ENCODE measurements at places on chromosomes 16 and 17.

- DNase-seq = peak; percentile 82
Measured at GRCh38 chr16:30409125-30410060, 2.0 kb downstream of the ZNF771 start.

GRCh38 chr17:46787478-46787877 lies 31.0 kb downstream of the WNT3 start:
- no peak for DNase-seq

DNA sequence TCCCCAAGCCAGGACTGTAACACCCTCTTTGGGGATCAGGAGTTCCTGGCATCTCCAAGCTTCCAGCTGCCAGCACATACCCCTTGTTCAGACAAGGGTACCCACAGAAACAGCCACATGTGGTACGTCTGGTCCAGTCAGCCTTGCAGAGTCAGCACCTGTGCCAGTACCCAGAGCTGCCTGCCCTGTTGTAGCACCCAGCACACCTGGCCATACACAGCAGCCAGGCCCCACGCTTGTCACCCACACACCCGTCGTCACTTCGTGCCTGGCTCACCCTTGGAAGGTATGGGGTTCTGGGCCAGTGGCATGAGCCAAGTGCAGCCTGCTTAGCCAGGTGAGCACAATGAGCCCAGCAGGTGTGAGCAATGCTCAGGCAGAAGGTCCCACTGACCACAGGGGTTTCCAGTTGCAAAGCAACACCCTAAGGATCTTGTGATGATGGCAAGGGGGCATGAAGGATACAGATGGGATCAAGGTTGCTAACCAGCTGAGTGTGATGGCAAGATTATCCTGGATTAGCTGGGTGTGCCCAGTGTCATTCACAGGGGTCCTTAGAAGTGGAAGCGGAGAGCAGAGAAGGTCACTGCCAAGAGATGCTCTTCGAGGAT lies 202.3 kb downstream of the CPPED1 start:
- no peak for DNase-seq

DNA sequence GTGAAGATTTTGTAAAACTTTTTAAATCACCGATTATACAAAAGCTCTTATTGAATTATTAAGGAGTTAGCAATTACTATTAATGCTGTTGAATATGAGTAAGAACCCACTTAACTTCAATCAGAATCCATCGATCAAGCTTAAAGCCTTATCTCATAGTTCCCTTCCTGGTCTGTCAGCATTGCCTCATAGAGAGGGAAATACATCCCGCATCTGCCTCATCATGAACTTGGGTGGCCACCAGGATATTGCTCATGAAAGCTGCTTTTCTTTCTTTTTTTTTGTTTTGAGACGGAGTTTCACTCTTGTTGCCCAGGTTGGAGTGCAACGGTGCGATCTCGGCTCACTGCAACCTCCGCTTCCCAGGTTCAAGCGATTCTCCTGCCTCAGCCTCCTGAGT lies 66.7 kb downstream of the PIGL start:
- peak; percentile 77 for DNase-seq

- peak; percentile 90 for DNase-seq
Measured at GRCh38 chr17:28335959-28336871, 654 bp downstream of the TNFAIP1 start.

DNA sequence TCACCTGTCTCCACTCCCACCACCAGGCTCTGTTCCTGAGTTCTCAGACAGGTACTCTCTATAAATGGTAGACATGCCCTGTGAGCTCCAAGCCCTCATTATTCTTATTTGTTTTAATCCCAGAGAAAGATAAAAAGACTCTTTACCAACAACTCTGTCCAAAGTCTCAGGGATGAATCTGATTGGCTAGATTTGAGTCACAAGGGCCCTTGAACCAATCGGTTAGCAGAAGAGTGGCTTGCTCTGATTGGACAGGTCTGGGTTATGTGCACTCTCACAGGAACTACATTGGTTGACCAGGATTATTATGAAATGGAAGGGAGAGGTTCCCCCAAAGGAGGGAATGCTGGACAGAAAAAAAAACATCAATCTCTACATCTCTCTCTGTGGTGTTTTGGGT lies 7.5 kb downstream of the COTL1 start:
- no peak for DNase-seq

- peak; percentile 20 for DNase-seq
Measured at GRCh38 chr17:64992325-64992802, 64.2 kb downstream of the GNA13 start.

DNA sequence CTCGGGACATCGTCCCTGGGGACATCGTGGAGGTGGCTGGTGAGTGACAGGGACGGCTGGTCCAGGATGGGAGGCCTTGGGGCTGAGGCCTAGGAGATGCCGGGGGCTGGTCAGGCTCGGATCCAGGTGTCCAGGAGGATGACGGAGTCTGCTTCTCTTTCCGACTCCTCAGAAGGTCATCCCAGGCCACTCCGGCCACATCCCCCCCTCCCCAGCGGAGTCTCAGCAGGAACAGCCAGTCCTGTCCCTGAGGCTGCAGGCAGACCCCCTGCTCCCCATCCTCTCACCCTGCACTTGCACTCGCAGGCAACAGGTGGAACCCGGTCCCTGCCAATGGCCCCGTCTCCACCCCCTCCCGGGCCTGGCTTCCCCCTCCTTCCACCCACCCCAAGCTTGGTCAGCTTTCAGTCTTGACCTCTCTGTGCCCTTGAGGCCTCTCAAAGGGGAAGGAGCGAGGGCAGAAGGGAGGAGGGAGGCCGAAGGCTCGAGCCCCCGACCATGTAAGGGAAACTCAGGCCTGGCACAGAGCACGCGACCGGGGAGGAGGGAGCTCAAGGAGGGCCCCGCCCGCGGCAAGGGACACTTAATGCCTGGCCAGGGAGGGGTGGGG lies 4.4 kb downstream of the ATP2A1 start:
- no peak for DNase-seq

GRCh38 chr17:48152289-48152688 lies 44.7 kb downstream of the SNX11 start:
- DNase-seq = no peak

GRCh38 chr17:61617330-61617729 lies 26.3 kb upstream of the NACA2 start:
- DNase-seq = no peak

- DNase-seq = peak; percentile 16
Measured at GRCh38 chr17:68646626-68647526, 45.7 kb upstream of the FAM20A start.

- no peak for DNase-seq
Measured at GRCh38 chr17:40558300-40558889, 6.9 kb downstream of the CCR7 start.

GRCh38 chr17:51120357-51120738 lies 320 bp downstream of the SPAG9 start:
- DNase-seq = no peak

- DNase-seq = no peak
Measured at GRCh38 chr16:24358117-24358516, 102.0 kb downstream of the CACNG3 start.

- peak; percentile 48 for DNase-seq
Measured at GRCh38 chr17:6713130-6713917, at the start of gene SLC13A5. Gene SLC13A5 (minus strand): TSS chr17:6713369. CDS start chr17:6713333, 36 bp downstream.

DNA sequence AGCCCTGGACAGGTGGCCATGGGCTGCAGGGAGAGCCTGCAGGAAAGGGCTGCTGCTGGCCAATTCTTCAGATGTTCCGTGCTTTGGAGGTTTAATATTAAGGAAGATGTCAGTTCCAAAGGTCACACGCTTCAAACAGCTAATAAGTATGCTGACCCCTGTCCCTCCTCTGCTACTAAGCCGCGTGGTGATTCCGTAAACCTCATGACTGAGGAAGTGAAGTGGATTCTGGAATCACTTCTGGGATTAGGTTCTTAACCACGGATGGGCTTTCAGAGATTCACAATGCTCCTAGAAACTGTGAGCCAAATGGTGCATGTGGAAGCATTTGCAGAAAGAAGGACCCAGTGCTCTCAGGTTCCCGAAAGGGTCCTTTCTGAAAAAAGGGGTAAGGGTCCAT lies 28.5 kb upstream of the ERN1 start:
- DNase-seq = no peak

GRCh38 chr16:630815-631405 lies at the start of gene WFIKKN1:
Gene WFIKKN1 (plus strand): TSS chr16:630985. CDS start chr16:631254, 269 bp downstream.
- DNase-seq = no peak

- DNase-seq = no peak
Measured at GRCh38 chr16:86200722-86201121, 301.8 kb downstream of the IRF8 start.

- DNase-seq = peak; percentile 98
Measured at GRCh38 chr17:45371414-45372324, 54.8 kb upstream of the MAP3K14 start.

GRCh38 chr16:84323606-84324005 lies 28.9 kb downstream of the WFDC1 start:
- no peak for DNase-seq

DNA sequence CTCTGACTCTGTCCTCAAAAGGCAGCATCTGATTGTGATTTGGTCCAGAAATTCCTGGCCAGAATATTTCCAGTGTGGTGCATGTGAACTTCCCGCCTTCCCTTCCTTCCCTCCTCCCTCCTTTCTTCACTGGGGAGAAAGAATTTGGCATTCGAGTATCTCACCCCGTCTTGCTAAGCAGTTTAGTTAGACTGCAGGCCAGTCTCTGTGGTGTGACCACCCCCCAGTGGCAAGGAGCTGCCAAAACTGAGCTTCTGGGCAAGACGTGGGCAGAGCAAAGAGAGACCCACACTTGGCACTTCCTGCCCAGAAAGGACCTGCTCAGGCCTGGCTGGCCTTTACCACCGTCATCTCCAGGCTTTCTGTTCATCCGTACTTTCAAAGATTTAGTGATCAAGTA lies 36.4 kb downstream of the SNX20 start:
- DNase-seq = peak; percentile 35

DNA sequence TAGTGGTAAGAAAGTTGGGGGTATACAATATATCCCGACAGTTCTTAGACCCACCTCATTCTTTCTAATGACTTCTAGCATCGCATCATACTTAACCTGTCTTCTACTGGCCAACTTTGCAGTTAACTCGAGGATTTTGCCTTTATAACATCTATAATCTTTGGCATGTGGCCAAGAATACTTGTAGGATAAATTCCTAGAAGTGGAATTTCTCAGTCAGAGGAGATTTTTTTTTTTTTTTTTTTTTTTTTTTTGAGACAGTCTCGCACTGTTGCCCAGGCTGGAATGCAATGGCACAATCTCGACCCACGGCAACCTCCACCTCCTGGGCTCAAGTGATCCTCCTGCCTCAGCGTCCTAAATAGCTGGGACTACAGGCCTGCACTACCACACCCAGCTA lies 253.5 kb downstream of the MRTFB start:
- peak; percentile 83 for DNase-seq

DNA sequence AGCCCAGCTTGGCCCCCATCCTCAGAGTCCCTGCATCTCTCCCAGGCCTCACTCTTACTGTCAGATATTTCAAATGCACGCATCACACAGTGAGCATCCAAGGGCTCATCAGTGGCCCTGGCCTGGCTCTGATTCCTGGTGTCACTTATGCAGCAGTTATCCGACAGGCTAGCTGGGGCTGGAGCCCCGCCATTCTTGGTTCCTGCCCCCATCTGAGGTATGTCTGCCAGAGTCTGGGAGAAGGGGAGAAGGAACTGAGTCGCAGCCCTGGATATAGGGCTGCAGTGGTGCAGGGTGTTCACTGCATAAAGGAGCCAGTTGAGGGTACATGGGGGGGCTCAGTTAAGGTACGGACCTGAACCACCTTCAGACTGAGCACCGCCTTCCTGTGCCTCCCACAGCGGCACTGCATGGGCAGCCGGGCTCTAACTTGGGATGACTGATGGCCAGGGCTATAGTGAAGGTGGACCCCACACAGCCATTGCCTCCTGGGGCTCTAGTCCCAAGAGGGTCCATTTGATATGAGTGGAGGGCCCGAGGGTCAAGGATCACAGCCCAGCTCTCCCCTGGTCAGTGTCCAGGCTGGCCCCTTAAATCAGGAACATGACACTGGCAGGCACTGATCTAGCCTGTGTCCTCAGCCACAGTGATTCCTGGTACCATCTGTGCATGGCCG lies 1.8 kb upstream of the RASD1 start:
- no peak for DNase-seq

DNA sequence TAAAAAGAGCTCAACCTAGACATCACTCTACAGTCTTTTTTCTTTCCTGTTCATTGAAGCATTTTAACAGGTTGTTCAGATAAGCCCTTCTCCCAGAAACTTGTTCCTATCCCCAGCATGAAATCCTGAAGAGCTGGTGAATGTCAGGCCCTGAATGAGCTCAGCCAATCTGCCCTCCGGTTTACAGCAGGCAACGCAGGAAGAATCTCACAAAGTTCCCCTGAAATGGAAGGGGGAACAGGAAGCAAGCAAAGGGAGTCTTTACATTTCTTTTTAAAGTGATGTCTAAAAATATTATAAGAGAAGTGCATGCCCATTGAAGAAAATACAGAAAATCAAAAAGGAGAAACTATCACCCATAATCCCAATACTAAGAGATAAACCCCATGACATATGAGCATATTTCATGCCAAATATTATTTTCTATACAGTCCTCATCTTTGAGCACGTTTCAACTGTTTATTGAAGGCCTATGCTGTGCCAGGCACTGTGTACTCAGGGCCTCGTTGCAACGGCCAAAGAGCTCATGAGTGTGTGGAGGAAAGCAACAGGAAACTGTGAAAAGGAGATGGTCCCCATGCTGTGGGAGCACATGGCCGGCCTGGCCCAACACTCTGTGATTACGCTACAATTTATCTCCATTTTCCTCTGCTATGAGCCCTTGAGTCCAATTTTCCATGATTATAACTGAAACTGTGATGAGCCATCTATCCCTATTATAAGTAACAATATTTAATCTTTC lies 5.7 kb downstream of the TK2 start:
- DNase-seq = no peak

GRCh38 chr16:17370731-17371285 lies 100.0 kb downstream of the XYLT1 start:
- DNase-seq = no peak

DNA sequence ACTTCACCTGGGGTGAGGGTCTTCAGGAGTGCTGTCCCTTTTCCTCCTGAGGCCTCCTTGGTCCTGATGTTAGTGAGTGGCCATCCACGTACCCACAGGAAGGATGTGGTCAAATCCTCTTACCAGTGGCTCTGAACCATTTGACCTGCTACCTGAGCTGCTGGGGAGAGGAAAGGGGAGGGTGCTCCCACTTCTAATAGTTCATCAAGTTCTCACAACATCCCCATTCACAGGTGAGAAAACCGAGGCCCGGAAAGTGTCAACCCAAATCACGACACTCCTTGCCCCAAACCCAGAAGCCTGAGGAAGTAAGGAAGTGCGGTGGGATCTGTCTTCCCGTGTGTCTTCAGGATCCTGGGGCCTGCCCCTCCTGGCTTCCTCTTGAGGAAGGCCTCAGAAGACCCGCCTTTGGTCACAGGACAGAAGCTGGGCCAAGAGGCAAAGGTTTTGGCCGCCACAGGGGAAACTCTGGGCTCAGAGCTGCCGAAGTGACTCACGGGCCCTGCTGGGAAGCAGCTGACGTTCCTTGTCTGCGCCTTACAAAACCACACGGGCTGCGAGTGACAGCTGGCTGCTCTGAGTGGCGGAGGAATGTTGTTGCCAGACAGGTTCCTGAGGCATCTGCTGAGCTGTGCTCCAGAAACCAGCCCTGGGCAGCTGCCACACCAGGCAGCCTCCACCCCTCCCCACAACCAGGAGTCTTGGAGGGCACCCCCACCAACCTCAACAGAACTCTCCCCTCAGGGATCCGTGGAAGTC lies 13.9 kb upstream of the KIFC3 start:
- DNase-seq = peak; percentile 91

GRCh38 chr17:80492343-80493136 lies 16.1 kb upstream of the NPTX1 start:
- DNase-seq = no peak

GRCh38 chr17:58666858-58667267 lies 25.0 kb downstream of the TEX14 start:
- peak; percentile 50 for DNase-seq
